ENCODE measurements at places on chromosomes 6 and 20.

DNA sequence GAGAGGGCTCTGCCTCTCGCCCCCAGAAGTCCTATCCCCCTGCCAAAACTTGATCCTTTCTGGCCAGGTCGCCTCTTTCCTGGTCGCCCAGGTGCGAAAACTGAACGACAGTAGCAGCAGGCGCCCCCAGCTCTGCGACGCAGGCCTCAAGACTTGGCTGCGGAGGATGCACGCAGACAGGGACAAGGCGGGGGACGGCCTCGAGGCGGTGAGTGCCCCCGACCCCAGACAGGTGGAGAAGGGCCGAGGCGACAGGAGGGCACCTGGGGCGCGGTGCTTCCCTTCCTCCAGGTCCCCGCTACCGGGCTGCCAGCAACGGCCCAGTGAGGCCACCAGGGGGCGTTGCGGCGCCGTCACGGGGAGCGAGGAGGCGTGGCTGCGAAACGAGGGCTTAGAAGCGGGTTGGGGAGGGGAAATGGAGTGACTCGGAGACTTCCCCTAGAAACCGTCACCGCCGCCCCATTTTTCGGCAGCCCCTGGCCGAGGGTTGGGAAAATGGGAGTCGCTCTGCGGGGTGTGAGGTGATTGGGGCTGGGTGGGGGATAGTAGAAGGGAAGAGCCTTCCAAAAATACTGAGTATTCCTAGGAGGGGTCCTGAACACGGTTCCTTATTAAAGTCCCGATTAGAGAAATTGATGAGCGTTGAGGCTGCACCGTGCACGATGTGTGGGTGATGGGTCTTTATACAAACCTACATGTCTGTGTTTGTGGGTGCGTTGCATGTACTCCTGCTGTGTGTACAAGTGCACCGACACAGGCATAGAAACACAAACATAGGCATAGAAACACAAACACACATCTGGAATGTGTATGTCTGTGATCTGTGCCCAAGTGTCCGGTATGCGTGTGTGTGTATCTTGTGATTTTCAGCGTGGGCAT is 44.6 kb downstream of the ARHGAP40 start:
- peak; percentile 67 for DNase-seq

DNA sequence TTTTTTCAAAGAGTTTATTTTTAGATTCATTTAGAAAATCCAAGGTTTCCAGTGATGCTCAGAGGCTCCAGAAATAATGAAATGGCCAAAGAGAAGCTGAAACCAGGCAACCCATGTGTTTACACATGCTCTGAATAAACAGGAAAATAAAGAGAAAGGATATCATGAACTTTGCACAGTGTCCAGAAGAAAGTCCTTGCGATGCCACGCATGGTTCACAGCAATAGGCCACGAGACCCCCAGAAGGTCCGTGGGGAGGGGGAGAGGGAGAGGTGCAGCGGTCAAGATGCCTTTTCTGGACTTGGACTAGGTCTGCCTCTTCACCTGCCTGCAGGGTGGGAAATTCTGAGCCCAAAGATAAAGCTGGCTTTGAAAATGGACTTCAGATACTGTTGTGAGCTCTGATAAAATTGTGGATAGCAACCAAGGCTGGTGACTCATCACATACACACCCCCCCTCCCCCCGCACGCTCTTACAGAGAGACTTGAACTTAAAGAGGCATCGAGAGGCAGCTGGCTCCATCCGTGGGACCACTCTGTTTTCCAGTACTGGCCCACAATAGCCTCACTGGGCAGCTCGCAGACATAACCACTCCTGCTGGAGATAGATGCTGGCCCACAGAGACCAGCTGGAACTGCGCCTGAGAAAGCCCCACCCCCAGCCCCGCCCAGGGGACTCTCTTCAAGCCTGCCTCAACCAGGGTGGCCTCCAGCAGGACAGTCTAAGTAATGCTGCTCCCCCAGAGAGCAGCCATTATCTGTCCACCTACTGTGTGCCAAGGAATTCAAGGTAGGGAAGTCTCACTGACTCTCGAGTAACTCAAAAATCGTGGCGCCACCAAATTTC is 21.2 kb upstream of the NFATC2 start:
- peak; percentile 56 for DNase-seq

DNA sequence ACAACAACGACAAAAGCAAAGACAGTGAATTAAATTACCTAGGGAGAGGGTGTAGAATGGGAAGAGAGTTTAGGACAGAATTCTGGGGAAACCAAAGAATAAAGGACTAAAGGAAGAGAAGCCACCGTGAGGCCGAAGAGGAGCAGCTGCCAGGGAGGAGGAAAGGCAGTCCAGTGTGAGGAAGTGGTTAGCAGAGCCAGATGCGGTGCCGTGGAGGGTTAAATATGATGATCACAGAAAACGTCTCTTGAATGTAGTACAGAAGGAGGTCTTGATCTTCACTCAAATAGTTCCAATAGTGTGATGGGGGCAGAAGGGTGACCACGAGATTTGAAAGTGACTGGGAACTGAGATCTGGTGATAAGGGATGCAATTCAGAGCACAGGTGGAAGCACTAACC is 67.7 kb downstream of the TMEM244 start:
- DNase-seq: no peak

GRCh38 chr6:17156966-17157365 is 55.1 kb downstream of the STMND1 start:
- DNase-seq: no peak

DNA sequence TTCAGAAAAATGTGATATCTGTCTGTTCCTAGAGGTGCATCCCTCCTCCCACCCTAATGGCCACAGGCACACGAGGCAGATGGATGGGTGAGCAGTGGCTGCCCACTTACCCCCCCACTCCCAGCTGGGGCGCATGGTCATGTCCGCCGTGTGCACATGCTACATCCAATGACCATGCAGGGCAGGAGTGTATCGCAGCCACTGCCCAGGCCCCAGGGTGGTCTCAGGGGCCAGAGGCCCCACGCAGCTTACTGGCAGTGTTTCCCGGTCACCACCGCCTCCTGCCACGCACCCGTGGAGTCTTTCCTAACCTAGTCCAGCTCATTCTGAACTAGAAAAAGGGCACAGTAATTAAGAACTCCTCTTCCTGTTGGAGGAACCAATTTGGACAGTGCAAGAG is 11.7 kb upstream of the HTR1B start:
- no peak for DNase-seq

GRCh38 chr6:139580592-139581484 is 206.4 kb upstream of the CITED2 start:
- no peak for DNase-seq

DNA sequence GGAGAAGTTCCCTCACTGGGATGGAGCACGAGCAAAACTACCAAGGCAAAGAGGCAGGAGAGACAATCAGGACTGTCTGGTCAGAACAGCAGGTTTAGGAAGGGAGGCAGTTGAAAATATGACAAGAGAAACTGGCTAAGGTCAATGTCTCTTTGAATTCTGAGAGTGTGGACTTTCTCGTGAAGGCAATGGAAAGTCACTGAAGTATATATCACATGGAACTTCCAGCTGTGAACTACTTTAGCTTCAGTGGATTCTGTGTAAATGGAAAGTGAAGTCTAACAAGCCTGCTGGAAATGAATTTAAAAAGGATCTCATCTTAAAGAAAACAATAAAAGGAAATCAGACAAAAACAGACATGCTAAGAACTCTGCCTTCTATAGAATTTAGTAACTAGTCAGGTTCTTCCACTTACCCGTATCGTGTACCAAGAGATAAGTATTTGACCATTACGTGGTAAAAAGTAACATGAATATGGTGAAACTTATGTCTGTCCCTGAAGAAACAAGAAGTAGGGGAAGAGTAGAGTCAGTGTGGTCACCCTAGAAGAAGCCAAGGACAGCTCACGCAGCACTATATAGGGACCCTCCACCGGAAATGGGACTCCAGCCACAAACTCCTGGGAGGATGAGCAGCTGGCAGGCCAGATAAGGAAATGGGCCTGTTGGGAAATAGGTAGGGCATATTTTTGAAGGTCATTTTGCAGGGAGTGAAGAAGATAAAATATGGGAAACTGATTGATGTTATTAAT is 123.4 kb downstream of the MAP7 start:
- DNase-seq: peak; percentile 30

DNA sequence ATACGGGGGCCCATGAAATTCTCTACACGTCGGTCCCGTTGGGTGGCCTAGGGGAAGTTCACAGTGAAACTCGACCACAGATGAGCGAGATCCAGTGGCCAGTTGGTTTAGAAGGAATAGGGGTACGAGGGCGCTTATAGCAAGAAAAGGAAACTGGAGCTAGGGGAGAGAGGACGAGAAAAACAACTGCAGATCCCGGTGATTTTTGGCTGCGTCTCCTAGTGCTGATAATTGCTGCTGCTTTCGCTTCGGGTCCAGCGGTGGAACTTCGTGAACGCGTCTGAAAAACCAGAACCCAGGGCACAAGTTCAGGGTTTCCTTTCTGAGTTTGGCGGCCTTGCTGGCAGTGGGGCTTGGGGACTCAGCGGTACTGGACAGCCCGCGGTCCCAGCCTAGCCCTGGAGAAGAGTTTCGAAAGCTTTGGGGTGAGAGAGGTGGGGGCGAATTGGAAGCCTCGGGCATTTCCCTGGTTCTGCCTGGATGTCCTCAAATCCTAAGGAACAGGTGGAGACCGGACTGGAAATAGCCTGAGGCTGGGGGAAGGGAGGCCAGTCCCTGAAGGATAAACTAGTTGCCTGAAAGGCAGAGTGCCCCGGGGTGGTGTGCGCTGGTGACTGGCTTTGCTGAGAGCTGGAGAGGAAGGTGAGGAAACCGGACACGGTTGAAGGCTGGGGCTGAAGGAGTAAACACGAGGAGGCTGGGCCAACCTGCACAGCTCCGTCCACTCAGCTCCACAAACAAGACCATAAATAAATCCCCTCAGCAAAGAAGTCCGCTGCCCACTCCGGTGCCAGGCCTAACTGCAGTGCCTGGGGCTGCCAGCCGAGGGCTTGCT is 793 bp downstream of the GMPR start:
- DNase-seq: peak; percentile 80

All from trophoblast cell (in vitro differentiated cells and primary cell).